Stimulated activated CD4-positive, alpha-beta T cell treated with anti-CD3 and anti-CD28 coated beads, TNF-alpha, amount 100 ng/mL, for 24 hours (primary cell): ENCODE measurements at places on chromosomes 11 and 22.

DNA sequence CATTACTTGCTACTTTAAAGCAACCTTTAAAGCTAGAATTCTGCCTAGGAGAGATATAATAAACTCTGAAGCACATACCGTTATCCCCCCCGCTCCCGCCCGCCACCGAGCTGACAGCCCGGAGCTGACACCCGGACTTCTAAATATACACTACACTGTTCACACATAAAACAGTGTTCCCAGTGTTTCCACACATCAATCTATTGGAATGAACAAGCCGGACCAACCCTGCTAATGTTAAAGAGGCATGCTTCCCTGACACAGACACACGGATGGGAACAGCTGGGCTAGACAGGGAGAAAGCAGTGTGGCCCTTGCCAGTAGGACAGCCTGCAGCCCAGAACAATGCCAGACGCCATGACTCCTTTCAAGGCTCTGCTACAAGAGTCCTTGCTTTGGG, 108.4 kb upstream of the CSNK2A3 start:
- DNase-seq: no peak

- no peak for DNase-seq
Observed at GRCh38 chr11:83827940-83828554, 541.9 kb upstream of the CCDC90B start.

DNA sequence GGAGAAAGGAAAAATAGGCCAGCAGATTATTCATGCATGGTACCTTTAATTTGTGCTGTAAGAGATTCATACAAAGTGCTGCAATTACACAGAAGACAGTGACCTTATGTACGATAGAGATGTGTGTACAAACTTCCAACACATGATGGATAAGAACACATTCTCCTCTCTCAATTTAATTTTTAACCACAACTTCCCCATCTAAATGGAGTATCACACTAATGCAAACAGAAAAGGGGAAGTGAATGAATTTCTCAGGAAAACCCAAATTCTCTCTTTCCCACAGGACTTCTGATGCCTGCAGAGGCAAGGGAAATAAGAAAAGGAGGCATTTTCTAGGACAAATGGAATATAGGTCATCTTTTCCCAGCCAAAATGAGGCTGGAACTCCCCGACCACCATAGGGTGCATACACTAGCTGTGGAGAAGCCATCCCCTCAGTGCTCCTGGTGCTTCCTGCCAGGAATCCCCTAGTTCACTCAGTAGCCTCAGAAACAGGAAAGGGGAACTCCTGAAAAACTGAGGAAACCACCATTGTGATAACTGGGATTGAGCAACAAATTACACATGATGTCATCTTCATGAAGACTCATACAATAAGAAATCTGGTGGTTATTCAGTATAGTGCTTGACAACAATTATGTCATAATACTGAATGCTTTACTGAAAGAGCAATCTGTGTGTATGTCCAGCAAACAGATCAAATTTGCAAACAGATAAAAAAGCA, 22.4 kb downstream of the MMP10 start:
- no peak for DNase-seq

- no peak for DNase-seq
Observed at GRCh38 chr11:110184456-110184855, 91.3 kb downstream of the ZC3H12C start.

DNA sequence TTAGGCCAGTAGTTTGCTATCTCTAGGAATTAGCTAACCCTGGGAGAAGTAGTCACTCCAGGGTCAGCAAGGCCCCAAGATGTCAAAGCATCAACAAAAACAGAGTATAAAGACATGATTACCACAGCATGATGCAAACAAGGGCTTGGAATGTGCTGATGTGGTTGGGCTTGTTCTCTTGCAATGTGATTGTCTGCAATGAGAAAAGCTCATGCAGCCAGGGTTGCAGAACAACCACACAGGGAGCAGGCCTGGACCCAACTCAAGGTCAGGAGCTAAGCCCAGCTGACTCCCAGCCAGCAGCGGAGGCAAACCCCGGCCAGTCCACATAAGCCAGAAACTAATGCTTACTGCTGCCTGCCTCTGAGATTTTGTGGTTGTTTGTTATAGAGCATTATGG, 132.4 kb upstream of the ZC3H12C start:
- DNase-seq: no peak

- peak; percentile 20 for DNase-seq
Observed at GRCh38 chr22:40436505-40437431, 66.4 kb downstream of the SGSM3 start.

DNA sequence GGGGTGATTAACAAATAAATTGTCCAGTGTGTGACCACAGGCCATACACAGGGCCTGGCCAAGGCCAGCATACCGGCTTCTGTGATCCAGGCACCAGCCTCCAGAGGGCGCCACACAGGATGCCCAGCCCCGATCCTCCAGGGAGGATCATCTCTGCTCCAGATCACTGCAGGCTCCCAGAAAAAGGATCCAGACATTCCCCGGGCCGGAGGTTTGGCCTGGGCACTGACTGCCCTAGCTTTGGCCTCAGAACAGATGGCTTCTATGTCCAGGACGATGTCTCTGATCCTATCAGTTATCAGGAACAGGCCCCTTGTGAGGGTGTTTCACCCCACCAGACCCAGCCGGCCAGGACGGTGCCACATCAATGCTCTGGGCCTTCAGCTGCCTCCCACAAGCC, 74.5 kb upstream of the LMO1 start:
- DNase-seq: peak; percentile 27

- DNase-seq: no peak
Observed at GRCh38 chr22:27377501-27378295, 423.9 kb downstream of the MN1 start.

- DNase-seq: no peak
Observed at GRCh38 chr22:19480789-19481188, 1.1 kb downstream of the CDC45 start.

GRCh38 chr11:119785131-119785530, 56.1 kb upstream of the NECTIN1 start:
- DNase-seq: no peak

- no peak for DNase-seq
Observed at GRCh38 chr11:96648991-96649390, 259.2 kb downstream of the JRKL start.

DNA sequence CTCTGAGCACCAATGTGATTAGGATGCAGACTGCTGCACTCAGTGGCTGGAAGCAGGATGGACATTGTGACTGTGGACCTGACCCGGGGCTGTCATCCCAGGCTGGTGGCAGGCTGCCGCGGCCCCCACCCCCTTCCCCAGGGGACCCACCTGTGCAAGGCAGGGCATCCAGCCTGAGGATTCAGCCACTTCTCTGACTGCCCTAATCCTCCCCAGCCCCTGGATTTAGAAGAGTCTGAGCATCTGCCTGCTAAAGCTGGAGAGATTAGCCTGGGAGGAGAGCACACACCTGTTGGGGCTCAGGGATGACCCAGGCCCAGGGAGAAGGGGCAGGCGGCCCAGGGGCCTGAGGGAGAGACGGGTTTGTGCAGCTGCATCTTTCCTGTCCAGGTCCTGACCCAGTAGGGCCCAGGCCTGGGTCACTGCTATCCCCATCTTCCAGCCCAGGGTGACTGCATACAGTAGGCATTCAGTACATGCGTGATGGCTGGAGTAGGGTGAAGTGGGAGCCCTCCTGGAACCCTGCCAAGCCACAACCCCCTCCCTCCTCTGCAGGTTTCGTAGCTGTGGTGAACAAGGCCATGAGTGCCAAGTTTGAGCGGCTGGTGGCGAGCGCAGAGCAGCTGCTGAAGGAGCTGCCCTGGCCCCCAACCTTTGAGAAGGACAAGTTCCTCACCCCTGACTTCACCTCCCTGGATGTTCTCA, 12.1 kb downstream of the DPP3 start:
- no peak for DNase-seq

GRCh38 chr11:35529971-35530495, 4.6 kb upstream of the PAMR1 start:
- no peak for DNase-seq

DNA sequence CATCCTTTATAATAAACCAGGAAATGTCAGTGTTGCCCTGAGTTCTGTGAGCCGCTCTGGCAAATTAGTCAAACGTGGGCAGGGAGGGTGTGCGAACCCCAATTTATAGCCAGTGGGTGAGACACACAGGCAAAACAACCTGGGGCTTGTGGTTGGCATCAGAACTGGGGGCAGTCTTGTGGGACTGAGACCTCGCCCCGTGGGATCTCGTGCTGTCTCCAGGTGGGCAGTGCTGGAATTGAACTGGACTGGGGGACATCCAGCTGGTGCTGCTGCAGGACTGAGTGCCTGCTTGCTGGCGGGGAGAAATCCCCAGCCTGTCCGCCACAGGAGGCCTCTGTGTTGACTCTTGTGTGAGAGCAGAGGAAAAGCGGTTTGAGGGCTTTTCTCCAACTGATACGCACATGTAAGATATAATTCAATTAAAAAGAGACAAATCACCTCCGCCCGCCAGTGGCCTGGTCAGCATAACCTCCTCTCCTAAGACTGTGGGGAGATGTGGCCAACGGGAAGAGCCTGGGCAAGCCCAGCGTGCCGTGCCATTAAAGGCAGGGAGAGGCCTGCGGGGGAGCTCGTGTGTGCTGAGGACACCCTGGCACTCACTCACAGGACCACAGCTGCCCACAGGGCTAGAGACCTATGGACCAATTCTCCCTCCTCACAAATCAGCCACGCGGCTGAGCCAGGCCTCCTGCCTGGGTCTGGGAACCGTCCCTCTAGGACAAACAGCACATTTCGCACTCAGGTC, 18.4 kb downstream of the SULT4A1 start:
- no peak for DNase-seq

DNA sequence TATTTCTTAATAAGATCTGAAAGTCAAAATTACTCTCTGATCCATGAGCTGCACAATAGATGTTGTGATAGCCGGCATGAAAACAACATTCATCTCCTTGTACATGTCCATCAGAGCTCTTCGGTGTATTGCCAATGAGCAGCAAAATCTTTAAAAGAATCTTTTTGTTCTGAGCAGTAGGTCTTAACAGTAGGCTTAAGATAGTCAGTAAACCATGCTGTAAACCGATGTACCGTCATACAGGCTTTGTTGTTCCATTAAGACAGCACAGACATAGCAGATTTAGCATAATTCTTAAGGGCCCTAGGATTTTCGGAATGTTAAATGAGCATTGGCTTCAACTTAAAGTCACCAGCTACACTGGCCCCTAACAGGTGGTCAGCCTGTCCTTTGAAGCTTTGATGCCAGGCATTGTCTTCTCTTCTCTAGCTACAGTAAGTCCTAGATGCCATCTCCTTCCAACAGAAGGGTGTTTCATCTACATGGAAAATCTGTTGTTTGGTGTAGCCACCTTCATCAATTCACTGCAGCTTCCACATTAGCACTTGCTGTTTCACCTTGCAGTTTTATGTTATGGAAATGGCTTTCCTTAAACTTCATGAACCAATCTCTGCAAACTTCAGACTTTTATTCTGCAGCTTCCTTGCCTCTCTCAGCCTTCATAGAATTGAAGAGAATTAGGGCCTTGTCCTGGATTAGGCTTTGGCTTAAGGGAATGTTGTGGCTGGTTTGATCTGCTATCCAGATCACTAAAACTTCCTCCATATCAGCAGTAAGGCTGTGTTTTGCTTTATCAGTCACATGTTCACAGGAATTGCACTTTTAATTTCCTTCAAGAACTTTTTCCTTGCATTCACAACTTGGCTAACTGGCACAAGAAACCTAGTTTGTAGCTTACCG, 28.4 kb downstream of the RRP8 start:
- DNase-seq: no peak

DNA sequence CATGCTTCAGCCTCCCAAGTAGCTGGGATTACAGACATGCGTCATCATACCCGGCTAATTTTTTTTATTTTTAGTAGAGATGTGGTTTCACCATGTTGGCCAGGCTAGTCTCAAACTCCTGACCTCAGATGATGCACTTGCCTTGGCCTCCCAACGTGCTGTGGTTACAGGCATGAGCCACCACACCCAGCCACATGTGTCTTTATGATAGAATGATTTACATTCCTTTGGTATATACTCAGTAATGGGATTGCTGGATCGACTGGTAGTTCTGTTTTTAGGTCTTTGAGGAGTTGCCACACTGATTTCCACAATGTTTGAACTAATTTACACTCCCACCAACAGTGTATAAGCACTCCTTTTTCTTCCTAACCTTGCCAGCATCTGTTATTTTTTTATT, 276.2 kb downstream of the METTL15 start:
- DNase-seq: no peak

DNA sequence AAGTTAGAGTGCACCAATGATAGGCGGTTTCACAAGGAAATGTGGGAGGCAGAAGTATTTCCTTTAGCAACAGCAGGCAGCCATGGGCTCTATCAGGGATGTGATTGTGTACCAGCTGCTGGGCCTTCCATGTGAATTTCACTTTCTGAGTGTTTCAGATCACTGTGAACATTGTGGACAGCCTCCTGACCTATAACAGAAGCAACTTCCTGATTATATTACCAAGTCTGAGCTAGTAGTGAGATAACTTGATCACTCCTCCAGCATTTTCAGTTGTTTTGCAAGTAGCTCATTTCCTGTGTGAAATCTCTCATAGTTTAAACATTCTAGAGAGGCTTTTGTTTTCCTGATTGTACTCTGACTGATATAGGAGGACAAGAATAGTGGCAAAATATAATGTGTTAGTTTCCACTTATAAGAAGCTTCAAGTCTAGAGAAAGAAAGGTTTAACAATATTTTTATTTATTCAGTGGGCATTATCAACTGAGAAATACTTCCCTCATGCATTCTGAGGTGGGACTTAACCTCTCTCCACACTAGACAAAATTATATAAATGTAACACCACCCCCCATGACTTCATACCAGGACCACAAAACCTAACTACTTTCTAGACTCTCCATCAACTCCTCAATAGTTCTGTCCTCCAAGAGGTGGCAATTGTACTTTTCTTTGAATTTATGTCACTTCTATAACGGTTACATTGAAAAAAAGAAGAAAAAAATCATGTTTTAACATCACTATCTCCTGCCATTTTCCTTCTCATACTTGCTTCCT, 184.2 kb upstream of the LUZP2 start:
- no peak for DNase-seq

- DNase-seq: no peak
Observed at GRCh38 chr11:46755962-46756361, 36.9 kb downstream of the F2 start.

DNA sequence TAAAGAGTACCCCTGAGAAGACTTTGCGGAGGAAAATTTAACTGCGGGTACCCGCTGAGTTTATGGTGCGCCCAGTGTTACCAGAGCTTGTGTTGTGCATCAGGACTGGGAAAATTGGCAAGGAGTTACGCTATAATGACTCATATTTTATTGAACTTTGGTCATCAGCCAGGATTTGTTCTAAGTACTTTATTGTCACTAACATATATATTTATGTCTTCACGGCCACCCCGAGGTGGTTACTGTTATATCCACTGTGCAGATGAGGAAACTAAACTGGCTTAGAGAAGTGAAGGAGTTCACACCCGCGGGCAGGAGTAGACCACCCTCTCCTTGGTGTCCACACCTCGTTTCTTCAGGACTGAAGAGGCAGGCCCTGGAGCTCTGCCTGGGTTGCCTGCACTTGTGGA, 667 bp downstream of the ACCS start:
- no peak for DNase-seq

GRCh38 chr11:12705874-12706273, 31.7 kb downstream of the TEAD1 start:
- no peak for DNase-seq
